Activated CD4-positive, alpha-beta memory T cell treated with anti-CD3 and anti-CD28 coated beads, Interleukin-2, amount 10 ng/mL, durations not matched to agents 7 days and 5 days (primary cell): ENCODE measurements at places on chromosomes 16 and 17. TPM values are rescaled to one million over a fixed set of nuclear protein-coding genes. Genes with fewer than 3 reads are reported as not detected.

KRT16 gene
- total RNA-seq: not detected

CRAMP1 gene
- total RNA-seq: 24.2 TPM

GRIN2A gene
- total RNA-seq: not detected

SPATA32 gene
- 0.20 TPM for total RNA-seq

CDRT15L2 gene
- total RNA-seq: not detected

CCL11 gene
- total RNA-seq: not detected

BCL6B gene
- 0.88 TPM for total RNA-seq

C17orf78 gene
- not detected for total RNA-seq

ABCA8 gene
- not detected for total RNA-seq

FBXW10B gene
- total RNA-seq: 0.15 TPM

TBC1D3H gene
- not detected for total RNA-seq

ZNF423 gene
- total RNA-seq: not detected

RAB37 gene
- total RNA-seq: 58.5 TPM

OTOP3 gene
- total RNA-seq: not detected

TPSD1 gene
- total RNA-seq: not detected

NECAB2 gene
- not detected for total RNA-seq

SP6 gene
- 0.10 TPM for total RNA-seq

HEATR9 gene
- total RNA-seq: 3.1 TPM

NPIPA5 gene
- 19.9 TPM for total RNA-seq

HSPB9 gene
- 0.18 TPM for total RNA-seq

HBA1 gene
- not detected for total RNA-seq

PMFBP1 gene
- 1.8 TPM for total RNA-seq

ARL5C gene
- not detected for total RNA-seq

PRCD gene
- total RNA-seq: not detected

TEDC2 gene
- total RNA-seq: 12.5 TPM

ST6GALNAC1 gene
- 3.1 TPM for total RNA-seq

QPRT gene
- total RNA-seq: 8.3 TPM

EME1 gene
- total RNA-seq: 25.1 TPM

MYL11 gene
- 1.2 TPM for total RNA-seq

NPIPA7 gene
- 4.3 TPM for total RNA-seq

AANAT gene
- total RNA-seq: not detected

KIF19 gene
- total RNA-seq: 3.5 TPM

SDK2 gene
- 2.4 TPM for total RNA-seq

MTHFSD gene
- total RNA-seq: 22.2 TPM

APOBR gene
- 20.9 TPM for total RNA-seq

PRR11 gene
- total RNA-seq: 68.2 TPM

RHBDF1 gene
- total RNA-seq: 0.18 TPM

SMIM22 gene
- total RNA-seq: not detected

GINS2 gene
- 38.3 TPM for total RNA-seq

SEZ6L2 gene
- total RNA-seq: 0.13 TPM

KRT23 gene
- not detected for total RNA-seq

NKD1 gene
- total RNA-seq: 0.95 TPM

PSMB10 gene
- 241 TPM for total RNA-seq

IRX5 gene
- 0.38 TPM for total RNA-seq

ZNF750 gene
- total RNA-seq: not detected

LPO gene
- total RNA-seq: not detected

TNFAIP1 gene
- total RNA-seq: 25.2 TPM

CDH5 gene
- total RNA-seq: not detected
